HT-29 (cell line): ENCODE measurements at places on chromosomes 1 and 21.

GRCh38 chr1:185404291-185404690, 87.2 kb upstream of the IVNS1ABP start:
- DNase-seq, result peak; percentile 16

- no peak for DNase-seq
These were observed 42.8 kb upstream of the PARP1 start for GRCh38 chr1:226450688-226451087.

DNA sequence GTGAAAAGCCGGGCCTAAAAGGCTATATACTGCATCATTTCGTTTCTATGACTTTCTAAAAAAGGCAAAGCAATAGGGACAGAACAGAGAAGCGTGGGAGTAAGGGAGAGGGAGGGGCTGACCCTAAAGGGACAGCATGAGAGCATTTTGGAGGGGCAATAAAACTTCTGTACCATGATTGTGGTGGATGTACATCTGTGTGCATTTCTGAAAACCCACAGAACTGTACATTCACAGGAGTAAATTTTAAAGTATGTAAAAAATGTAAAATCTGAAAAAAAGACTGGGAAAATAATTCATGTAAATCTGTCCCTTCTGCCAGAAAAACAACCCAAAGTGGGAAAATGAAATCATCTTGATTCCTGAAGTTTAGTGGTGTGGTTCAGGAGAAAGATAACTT, 235.4 kb downstream of the CENPF start:
- DNase-seq, result no peak

DNA sequence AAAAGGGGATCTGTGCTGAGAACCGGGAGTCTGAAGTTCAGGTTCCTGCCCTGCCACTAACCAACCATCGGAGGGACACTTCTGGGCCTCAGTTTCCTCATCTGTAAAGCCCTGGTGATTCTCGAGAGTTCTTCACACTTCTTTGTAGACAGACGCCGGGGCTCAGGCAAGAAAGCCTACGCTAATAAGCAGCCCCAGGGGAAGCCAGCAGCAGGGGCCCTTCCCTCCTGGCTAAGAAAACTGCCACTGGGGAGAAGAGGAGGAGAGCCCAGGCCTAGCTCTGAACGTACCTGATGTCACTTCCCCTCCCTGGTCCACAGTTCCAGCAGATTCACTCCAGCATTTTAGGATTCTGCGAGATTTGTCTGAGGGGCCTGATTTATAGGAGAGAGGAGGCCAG, 76.0 kb downstream of the CAMK2N1 start:
- DNase-seq, result no peak

GRCh38 chr21:41833497-41834115, 45.5 kb downstream of the PRDM15 start:
- no peak for DNase-seq

- DNase-seq, result no peak
These were observed 144.7 kb downstream of the MRPL39 start for GRCh38 chr21:25462517-25462971.

DNA sequence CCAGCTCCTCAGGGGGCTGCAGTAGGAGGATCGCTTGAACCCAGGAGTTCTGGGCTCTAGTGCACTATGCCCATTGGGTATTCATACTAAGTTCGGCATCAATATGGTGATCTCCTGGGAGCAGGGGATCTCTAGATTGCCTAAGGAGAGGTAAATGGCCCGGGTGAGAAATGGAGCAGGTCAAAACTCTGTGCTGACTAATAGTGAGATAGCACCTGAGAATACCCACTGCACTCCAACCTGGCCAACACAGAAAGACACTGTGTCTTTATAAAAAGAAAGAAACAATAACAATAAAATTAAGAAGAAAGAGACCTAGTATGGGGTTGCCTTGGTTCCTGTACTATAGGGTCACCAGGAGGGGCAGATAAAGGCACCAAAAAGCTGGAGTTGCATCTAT, 13.7 kb upstream of the DUSP12 start:
- no peak for DNase-seq
